Fibroblast of skin of scalp (primary cell): ENCODE measurements at places on chromosomes 5 and 9.

DNA sequence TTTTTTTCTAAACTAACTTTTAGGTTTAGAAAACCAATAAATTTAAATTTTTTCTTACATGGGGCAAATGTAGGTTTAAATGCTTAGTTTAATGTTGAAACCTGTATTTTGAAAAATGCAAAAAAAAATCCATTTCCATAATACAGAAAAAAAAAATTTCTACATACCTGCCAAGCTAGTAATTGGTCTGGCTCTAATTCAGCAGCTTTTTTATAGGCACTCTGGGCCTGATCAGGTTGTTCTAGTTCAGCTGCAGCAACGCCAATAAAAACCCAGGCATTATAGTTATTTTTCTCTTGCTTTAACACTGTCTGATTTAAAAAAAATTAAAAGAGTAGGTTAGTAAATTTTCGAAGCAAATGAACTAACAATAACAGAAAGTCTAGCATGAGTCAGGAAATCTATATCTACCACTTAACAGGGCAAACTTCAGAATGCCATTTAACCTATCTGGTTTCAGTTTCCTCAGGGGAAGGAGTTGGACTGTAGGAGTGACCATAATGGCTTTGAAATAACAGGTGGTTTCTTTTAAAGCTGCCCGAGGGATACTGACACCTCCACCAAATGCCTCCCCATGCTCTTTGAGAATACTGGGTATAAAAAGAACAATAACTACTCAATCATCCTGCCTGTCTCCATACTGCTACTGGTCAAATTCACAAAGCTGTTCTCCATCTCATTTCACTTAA is 11.6 kb downstream of the SKIC3 start:
- no peak for DNase-seq

DNA sequence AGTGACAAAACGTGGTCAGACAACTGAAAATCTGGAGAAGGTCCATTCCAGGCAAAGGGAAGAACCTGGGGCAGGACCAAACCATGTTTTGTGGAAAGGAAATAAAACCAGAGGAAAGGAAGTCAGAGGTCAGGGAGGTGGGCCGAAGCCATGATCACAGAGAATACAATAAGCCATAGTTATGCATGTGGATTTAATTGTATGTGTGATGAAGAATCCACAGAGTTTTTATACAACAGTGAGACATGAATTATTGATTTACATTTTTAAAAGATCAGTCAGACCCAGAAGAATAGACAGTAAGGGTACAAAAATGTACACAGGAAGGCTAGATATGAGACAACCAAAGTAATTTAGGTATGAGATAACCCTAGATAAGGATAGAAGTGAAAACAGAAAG is 20.8 kb downstream of the TTC33 start:
- peak; percentile 32 for DNase-seq

- DNase-seq: no peak
Observed at GRCh38 chr9:129256959-129257713, 79.1 kb upstream of the IER5L start.

DNA sequence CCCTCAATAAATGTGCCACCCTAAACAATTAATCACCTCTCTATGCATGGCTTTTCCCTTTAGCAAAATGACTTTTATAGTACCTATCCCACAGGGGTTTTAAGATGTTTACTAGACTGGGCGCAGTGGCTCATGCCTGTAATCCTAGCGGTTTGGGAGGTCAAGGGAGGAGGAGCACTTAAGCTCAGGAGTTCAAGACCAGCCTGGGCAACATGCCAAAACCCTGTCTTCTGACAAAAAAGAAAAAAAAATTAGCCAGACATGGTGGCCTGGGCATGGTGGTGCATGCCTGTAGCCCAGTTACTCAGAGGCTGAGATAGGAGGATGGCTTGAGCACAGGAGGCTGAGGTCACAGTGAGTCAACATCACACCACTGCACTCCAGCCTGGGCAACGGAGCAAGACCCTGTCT is 13.5 kb downstream of the SH3TC2 start:
- DNase-seq: no peak

- DNase-seq: peak; percentile 90
Observed at GRCh38 chr5:97618721-97619120, 435.7 kb upstream of the RIOK2 start.

DNA sequence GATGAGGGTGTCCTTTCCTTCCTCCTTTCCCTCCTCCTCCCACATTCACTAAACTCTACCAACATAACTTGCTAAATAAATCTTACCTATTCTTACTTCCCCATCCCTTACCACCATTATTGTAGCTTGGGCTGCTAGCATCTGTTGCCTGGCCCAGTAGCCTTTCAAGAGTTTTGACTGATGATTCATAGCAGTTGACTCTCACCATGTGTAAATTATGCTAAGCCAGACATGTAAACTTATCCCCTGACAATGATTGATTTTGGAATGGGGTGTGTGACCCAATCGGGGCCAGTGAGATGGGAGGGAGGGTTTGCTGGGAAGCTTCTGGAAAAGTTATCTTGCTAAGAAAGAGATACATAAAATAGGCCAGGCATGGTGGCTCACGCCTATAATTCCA is 161.8 kb upstream of the SPRY4 start:
- peak; percentile 64 for DNase-seq

- DNase-seq: no peak
Observed at GRCh38 chr5:128015478-128015877, 68.1 kb upstream of the SLC12A2 start.

GRCh38 chr9:31574006-31574765 is 810.3 kb upstream of the ACO1 start:
- DNase-seq: peak; percentile 89

- DNase-seq: no peak
Observed at GRCh38 chr5:72000707-72001106, 106.6 kb upstream of the MAP1B start.

DNA sequence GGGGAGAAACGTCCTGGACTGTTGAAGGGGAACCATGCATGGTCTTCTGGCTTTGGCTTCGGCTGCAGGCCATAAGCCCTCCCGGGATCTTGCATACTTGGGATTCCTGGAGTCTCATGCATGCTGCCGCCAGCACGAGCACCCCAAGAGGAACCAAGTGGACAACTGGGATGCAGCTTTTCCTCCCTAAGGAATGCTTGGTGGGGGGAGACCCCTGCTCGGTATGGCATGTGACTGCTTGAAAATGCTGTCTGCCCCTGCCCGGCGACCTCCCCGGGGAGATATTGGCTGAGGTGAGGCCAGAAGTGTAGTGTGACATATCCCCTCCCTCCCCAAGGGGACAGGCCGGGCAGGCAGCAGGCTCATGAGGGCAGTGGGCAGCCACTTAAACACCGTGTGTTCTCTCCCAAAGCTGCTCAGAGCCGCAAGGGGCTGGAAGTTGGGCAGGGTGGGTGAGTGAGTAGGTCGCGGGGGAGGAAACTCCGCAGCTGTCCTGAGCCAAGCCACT is 15.7 kb downstream of the TMEM171 start:
- peak; percentile 82 for DNase-seq

DNA sequence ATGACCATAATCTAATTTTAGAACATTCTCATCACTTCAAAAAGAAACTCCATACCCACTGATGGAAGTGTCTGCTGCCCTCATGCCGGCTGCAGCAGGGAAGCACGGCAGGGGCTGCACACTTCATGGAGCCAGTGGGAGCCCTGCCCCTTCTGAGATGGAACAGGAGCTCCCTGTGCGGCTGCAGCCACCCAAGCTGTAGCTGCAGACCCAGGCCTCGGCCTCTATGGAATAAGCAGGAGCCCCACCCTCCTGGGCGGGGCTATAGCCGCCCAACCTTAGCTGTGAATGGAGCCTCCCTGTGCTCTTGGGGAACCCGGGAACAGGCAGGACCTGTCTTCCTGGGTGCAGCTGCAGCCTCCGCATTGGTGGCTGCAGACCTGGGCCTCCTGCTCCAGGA is 128.5 kb downstream of the NUDT12 start:
- no peak for DNase-seq

DNA sequence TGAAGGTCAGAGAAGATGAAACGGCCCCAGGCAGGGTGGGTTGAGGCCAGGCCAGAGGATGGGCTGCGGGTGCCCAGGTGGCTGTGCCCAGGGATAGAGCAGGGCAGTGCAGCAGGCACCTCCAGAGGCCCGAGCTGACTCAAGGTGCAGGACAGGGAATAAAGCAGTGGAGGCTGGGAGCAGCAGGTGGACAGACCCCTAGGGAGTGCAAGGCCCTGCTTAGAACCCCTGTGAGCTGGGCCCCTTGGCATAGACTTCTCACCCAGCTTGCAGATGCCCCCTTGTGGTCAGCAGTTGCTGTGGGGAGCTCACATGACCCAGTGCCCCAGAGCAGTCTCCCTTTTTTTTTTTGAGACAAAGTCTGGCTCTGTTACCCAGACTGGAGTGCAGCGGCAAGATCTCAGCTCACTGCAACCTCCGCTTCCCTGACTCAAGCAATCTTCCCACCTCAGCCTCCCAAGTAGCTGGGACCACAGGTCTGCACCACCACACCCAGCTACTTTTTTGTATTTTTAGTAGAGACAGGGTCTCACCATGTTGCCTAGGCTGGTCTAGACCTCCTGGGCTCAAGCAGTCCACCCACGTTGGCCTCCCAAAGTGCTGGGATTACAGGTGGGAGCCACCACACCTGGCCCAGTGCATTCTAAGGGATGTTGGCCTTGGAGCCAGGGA is 118.8 kb downstream of the WNK2 start:
- peak; percentile 47 for DNase-seq

- no peak for DNase-seq
Observed at GRCh38 chr9:134993996-134994720, 76.4 kb upstream of the FCN1 start.

GRCh38 chr5:36373527-36374086 is 71.9 kb upstream of the RANBP3L start:
- peak; percentile 74 for DNase-seq

DNA sequence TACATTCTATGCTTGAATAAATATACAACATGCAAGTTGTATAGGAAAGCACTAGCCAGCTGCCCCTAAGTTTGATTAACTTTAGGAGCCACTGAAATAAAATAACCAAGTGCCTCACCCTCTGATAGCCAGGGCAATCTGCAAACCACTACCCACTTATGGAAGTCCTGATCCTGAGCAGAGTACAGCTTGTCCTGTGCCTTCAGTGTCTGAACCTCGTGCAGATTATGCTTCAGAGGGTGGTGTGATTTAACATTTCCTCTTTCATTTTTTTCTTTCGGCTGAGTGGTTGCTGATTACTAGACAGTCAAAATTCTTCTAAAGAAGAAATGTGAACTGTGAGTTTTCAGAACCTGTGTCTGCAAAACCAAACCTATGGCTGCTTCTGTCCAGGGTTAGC is 327.7 kb downstream of the PIK3R1 start:
- DNase-seq: no peak

GRCh38 chr9:111986035-111986556 is 89.5 kb downstream of the UGCG start:
- no peak for DNase-seq

DNA sequence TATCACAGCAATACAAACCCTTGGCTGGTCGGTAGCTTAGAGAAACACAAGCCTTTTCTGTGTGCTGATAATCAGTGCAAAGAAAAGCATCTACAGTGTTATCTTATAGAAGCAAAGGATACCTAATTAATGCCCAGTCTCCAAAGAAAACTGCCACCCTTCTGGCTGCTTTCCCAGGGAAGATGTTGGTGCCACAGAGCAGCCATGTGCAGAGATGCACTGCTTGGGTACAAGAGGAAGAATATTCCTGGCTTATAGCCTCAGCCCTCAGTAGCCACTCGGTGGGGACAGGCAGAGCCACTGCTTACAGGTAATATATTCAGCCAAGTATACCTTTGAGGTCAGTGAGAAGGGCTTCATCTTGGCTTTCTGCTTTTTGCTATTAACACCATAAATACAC is 185.3 kb downstream of the PCSK1 start:
- no peak for DNase-seq

DNA sequence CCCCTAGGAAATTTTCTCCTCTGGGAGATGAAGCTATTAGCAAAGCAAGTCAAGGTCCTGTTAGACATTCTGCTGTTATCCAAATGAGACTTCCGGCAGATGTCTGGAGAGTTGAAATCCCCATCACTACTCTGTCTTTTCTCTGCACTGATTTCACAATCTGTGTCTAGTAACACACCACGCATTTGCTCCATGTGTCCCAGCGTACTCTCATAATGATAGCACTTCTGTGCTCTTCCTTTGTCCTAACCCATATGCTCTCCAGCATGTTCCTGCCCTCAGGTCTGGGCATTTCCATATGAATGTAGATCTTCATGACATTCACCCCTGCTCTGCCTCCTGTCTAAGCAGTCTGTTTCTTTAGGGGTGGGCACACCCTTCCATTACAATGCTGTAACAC is 1949.0 kb upstream of the WWC1 start:
- no peak for DNase-seq

DNA sequence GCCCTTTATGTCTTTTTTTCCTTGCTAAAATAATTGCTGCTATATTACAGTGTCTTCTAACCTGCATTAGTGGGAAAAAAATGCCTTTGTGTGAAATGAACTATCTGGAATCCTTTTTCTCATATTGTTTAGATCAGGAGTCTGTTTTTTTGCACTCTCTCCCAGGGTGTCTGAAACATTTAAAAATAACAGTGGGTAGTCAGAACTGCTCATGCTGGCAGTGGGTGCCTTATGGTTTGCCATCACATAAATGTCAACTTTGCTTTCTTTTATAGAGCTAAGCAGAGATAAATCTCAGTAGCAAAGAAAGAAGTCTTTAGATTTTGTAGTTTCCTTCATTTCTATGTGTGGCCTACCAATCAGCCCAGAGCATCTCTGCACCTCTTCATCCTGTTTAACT is 347.8 kb upstream of the RGMB start:
- no peak for DNase-seq

- peak; percentile 67 for DNase-seq
Observed at GRCh38 chr9:113807173-113808061, 68.7 kb upstream of the ZNF618 start.

- DNase-seq: no peak
Observed at GRCh38 chr5:144583541-144584449, 413.1 kb downstream of the KCTD16 start.

DNA sequence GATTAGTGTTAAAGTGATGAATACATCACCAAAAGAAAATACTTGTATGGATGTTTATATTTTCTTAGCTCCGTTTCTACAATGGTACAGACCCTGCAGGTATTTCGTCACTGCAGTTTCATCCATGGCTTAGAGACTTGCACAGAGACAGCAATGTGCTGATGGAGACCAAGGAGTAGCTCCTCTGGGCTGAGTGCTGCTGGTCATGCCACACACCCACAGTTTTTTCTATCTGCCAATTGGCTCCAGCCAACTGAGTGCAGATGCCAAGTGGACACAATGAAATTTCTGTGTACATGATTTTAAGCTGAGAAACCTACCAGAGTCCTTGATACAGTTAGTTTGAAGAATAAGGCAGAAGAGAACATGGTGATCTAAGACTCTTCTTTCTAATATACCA is 145.9 kb upstream of the ADCY2 start:
- DNase-seq: no peak

- peak; percentile 7 for DNase-seq
Observed at GRCh38 chr5:58011301-58011700, 448.6 kb downstream of the PLK2 start.

GRCh38 chr5:32092938-32093812 is 80.9 kb downstream of the GOLPH3 start:
- peak; percentile 75 for DNase-seq

- no peak for DNase-seq
Observed at GRCh38 chr5:122394284-122394930, 82.4 kb downstream of the SNCAIP start.

- no peak for DNase-seq
Observed at GRCh38 chr5:140025736-140026135, 17.4 kb downstream of the NRG2 start.
